ENCODE measurements at places on chromosomes 16 and 17.

DNA sequence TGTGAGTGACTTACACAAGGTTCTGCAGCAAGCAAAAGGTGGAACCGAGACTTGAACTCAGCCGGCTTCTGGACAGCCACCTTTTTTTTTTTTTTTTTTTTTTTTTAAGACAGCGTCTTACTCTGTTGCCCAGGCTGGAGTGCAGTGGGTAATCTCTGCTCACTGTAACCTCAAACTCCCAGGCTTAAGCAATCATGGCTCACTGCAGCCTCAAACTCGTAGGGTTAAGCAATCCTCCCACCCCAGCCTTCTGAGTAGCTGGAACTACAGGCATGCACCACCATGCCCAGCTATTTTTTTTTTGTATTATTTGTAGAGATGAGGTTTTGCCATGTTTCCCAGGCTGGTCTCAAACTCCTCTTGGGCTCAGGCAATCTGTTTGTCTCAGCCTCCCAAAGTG, 55.2 kb upstream of the GOT2 start:
- no peak for DNase-seq

DNA sequence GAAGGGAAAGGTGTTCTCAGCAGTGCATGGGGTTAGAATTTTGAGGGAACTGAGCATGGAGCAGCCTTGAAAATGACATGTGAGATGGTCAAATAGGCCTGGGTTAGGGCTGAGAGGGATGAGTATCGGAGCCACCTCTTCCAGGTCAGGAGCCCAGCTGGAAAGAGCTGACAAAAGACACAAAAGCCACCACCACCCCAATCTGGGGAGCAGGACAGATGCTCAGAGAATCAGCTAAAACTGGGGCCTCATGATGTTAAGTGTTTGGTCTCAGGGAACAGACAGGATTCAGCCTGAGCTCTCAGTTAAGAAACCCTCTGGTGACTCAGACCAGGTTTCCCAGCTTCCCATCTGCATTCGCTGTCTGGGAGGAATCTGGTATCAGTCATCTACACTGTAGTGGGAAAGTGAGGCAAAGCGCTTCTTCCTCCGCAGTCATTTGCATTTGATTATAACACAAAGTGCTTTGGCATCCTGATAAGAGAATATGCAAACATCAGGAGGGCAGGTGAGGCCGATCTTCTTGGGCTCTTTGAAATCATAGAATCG, 2.6 kb downstream of the WNT9B start:
- DNase-seq, result no peak

GRCh38 chr17:2054262-2054511, 716 bp upstream of the HIC1 start:
- DNase-seq, result no peak

DNA sequence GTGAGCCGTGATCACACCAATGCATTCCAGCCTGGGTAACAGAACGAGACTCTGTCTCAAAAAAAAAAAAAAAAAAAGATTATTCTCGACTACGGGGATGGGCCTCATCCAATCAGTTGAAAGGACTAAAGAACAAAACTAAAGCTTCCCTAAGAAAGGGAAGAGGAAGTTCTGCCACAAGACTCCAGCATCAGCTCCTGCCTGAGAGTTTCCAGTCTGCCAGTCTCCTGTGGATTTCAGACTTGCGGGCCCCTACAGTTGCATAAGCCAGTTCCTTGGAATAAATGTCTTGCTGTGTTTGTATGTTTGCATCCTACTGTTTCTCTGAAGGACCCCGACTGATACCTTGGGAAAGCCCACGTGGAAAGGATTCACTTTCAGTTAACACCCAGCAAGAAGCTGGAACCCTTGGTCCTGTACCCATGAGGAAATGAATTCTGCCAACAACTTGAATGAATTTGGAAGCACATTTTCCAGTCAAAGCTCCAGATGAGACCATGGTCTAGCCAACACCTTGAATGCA, 26.3 kb upstream of the FZD2 start:
- DNase-seq, result no peak

DNA sequence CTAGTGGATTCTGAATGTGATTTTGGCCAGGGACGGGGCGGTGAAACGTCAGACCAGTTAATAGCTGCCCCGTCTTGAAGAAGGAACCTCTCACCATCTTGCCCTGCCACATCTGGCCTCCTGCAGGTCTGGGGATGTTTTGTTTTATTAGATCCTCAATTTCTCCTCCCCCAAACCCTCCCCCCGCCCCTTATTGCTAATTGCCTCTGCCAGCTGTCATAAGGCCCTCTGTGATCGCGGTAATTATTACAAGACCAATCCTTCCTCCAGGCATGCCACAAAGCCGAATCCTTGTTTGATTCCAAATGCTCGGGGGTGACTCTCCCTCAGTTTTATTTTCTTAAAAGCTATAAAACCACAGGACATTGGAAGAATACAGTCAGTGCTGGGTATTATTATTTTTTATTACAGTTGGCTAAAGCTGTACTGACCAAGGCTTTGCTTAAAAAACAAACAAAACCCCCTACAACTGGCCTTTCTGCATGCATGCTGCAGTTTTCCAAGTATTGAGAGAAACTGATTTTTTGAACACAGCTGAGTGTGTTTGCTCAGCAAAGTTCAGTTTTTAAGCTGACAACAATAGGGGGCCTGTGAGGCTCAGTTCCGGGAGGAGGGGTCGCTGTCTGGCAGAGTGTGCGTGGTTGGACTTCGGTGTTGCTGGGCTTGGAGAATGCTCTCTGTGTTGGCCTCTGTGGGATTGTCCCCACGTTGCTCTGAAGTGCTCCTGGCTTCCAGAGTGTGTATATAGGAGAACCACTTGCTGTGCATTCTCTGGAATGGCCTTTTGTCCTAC, 1.7 kb downstream of the KSR1 start:
- DNase-seq, result no peak

DNA sequence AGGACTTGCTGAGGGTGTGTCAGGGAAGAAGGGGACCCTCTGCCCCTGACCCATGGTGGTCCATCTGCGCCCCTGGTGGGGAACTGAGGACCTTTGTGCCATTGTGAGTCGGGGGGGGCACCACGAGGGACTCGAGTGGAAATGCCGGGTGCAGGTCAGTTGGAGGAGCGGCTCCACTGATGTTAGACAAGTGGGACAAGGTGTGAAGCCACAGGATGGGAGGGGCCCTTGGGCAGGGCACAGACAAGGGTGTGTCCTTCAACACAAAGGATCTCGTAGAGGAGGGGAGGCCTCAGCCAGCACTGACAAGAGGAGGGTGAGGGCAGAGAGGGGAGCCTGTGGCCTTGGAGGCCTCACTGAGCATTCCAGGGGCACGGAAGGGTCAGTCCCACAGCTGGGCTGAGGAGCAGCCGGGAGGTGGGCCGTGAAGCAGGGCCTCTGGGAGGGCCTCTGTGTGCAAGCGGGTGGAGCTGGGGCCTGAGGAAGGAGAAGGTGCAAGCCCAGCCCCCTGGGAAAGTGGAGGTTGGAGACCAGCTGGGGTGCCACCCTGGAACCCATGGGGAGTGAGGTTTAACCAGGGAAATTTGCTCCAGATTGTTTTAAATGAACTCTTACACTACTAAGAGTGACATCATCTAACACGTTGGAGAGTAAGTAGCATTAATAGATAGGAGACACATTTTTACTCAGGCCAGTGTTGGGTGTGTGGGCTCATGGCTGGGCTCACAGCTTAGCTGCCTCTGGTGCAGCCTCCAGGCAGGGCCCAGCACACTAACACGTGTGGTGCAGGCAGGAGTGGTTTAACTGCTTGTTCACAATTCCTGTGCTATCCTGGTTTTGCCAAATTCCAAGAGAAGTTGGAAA, 27.9 kb downstream of the NARF start:
- no peak for DNase-seq

DNA sequence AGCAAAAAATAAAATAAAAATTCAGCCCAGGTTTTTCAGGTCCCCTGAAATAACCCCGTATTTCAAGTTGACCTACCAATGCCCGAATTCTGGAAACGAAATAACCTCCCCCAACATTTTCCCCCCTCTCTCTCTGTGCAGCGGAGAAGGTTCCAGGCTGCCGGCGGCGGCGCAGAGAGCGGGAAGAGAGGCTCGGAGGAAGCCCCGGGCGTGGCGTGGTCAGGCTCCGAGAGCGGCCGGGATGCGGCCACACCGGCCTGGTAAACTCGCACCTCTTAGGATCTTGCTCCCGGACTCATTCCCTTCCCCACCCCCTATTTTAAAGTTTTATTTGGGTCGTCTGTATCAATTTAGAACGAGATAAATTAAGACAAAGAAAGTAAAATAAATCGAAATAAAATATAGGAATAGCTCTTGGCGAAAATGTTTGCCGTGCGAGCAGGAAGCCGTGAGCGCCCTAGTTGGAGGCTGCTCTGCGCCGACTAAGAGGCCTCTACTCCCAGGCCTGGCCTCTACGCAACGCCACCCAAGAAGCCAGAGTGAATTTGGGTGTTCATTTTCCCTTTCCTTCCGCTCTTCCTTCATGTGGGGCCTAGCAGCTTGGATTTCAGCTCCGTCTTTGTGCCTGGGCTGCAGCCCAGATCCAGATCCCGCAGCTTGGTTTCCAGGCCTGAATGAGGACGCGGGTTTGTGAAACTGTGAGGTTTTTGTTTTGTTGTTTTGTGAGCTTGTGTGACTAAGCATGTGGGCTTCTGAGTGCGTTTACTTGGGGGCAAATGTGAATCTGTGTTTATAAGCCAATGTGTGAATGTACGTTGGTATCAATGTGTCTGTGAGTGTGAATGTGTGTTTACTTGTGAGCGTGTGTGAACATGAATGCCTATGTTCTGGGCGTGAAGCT, 1.5 kb upstream of the HOXB6 start:
- no peak for DNase-seq

- DNase-seq, result no peak
These were observed 28.0 kb downstream of the GRB7 start for GRCh38 chr17:39765766-39766165.

GRCh38 chr16:70493802-70494201, 29.6 kb downstream of the COG4 start:
- DNase-seq, result no peak
